CD4-positive, alpha-beta T cell treated with Interleukin-4 for 4 hours (primary cell): ENCODE measurements at places on chromosomes 2 and 18.
A peak's percentile ranks its signal among the peaks of the same experiment; 100 is the strongest.

- no peak for DNase-seq
Observed at GRCh38 chr2:21443494-21444105, 319.8 kb downstream of the TDRD15 start.

DNA sequence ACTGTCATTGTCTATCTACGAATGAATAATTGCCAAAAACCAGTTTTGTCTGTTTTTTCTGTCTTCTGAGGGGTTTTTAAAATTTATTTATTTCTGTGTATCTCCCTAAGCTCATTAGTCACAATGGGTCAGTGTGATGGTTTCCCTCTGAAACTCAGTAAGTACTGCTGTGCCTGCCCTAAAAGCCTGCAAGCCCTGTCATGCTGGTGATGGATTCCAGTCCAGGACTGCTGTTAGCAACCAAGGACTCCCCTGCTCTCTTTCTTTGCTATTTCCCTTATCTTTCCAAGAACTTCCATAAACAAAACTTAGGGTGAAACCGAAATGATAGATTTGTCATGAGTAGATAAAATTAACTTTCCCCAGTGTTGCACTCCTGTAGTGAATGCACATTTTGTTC, 11.8 kb upstream of the DSG2 start:
- DNase-seq: no peak

DNA sequence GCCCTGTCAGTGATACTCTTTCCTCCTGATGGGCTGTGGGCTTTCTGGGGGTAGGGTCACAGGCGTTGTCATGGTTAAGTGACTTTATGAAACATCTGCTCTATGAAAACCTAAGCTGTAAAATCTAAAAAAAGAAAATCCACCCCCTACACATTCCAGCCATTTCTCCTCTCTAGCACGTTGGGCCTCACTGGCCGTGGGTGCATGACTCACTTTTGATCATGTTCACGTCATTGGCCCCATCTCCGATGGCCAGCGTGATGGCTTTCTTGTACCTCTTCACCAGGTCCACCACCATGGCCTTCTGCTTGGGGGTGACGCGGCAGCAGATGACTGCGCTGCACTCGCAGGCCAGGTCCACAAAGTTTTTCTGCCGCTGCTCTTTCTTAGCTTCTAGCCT, 39.3 kb upstream of the NARS1 start:
- no peak for DNase-seq

DNA sequence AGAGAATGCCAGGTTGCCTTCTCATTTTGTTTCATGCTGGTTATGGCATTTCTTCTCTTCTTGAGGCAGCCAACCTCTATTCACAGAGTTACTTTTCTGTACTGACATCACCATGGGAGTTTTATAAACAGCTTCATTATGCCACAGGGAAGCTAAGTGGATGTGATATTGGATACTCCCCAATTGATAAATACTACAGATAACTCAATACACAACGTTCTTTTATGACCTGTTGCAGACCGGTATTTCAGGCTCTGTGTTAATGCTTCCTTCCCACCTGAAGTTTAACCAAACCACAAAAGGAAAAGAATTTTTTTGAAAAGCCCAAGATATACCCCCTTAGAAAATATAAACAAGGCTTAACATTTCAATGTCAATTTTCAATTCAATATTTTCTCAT, 258.3 kb upstream of the SOX11 start:
- no peak for DNase-seq

DNA sequence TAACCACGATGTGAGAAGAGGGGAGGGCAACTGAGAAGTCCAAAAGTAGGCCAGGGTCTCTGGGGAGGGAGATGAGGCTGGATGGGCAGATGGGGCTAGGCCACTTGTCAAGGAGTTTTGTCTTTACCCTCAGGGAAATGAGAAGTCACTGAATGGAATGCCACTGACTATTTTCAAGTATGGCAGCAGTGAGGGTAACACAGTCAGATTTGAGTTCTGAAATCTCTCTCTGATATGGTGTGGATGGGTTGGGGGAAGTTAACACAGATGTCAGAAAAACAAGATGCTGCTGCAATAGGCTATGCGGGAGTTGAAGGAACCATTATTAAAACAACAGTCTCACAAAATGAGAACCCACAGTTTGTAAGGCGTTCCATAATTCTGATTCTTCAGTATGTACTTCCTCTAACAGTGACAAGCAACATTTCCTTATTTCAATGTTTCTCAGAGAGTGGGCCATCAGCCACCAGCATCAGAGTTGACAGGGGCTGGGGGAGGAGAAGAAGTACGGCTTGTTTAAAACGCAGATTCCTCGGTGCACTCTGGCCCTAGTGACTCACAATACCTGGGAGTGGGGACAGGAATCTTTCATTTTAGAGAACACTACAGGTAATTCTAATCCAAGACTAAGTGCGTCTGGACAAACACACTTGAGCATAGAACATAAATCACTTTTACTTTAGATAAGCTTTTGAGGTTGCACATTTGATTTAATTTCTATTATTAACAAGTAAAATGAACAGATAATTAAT, 301.5 kb upstream of the LYPD1 start:
- no peak for DNase-seq

- DNase-seq: peak; percentile 22
Observed at GRCh38 chr2:2646433-2647051, 315.5 kb upstream of the MYT1L start.

DNA sequence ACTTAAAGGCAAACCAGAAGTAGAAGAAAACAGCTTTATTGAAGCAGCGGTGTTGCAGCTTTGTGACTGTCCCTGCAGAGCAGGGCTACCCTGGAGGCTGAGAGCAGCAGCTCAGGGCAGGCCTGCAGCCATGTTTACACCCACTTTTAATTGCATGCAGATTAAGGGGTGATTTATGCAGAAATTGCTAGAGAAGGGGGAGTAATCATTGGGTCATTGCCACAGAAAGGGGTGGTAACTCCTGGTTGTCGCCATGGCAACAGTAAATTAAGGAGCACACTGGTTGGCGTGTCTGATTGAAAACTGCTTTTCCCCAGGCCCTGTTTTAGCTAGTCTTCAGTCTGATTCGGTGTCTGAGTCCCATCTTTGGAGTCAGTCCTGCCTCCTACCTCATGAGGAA, 195.4 kb upstream of the HDAC4 start:
- DNase-seq: no peak

- no peak for DNase-seq
Observed at GRCh38 chr2:213787869-213788268, 503.6 kb downstream of the SPAG16 start.

DNA sequence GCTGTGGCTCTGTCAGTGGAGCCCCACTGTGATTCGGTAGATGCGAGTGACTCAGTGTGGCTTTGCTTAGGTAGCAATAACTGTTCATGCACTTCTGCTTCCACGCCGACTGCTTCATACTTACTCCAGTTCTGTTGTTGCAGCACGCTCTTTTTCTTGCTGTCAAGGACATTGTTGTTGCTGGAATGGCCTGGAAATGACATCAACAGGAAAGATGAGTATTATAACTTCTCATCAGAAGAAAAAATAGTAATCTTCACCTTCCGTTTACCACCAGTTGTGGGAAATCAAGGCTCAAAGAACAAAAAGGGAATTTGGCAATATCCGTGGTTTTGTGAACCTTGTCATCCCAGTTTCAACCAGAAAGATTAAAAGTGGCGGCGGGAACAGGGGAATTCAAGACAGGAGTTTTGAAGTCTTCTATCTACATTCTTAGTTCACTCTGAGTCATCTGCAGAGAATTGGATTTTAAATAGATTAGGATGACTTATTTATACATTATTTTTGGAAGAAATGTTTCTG, 8.3 kb downstream of the TM4SF20 start:
- no peak for DNase-seq

DNA sequence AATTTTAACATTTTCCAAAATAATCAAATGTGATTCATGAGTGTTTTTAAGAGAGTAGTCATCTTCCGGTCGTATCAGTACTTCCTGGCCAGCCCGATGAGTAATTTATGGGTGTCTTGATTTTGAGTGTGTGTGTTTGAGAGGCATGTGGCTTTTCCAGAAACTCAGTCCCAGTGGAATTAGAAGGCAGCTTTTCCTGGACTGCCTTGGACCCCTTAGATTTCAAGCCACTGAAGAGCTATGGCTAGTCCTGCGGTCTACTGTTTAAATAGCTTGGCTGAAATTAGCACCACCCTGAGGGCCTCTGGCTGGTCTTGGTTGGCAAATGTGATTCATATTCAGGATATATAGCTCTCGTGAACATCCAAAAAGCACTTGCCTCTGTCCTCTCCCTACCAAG, 59.4 kb downstream of the HK2 start:
- no peak for DNase-seq

GRCh38 chr2:88857951-88858411, 166.5 kb downstream of the RPIA start:
- no peak for DNase-seq

DNA sequence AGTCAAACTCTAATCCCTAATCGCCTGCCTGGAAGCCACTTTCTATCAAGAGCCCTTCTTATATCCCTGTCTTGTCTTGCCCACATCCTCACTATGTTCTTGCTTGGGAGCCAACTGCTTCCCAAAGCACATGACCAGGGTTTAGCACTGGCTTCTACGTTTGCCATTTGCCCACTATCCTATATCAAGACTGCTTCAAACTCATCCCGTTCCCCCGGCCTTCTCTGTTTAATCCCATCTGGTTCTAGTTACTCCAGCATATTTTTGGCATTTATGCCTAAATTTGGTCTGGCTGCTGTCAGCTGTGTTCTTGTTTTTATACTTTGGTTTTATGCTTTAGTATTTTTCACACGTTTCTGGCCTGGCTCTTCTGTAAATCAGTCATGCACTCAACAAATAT, 40.2 kb downstream of the POLR1A start:
- no peak for DNase-seq

- no peak for DNase-seq
Observed at GRCh38 chr2:152701198-152701597, 16.1 kb downstream of the PRPF40A start.

- DNase-seq: no peak
Observed at GRCh38 chr2:141923657-141924056, 207.2 kb downstream of the LRP1B start.
